Activated CD4-positive, alpha-beta memory T cell treated with anti-CD3 and anti-CD28 coated beads, Interleukin-2, amount 10 ng/mL, durations not matched to agents 7 days and 5 days (primary cell): ENCODE measurements at places on chromosomes 7 and 10. TPM values are rescaled to one million over a fixed set of nuclear protein-coding genes. Genes with fewer than 3 reads are reported as not detected.

The VENTX gene
- not detected for total RNA-seq

The ABLIM1 gene
- 91.5 TPM for total RNA-seq

The GLRX3 gene
- 73.8 TPM for total RNA-seq

The GPR15LG gene
- not detected for total RNA-seq

The CALHM1 gene
- total RNA-seq: 0.58 TPM

The TRIM74 gene
- 2.5 TPM for total RNA-seq

The CD36 gene
- not detected for total RNA-seq

The LBX1 gene
- not detected for total RNA-seq

The HGF gene
- total RNA-seq: not detected

The UTF1 gene
- total RNA-seq: not detected

The NAT16 gene
- total RNA-seq: not detected

The AEBP1 gene
- 0.38 TPM for total RNA-seq
